ENCODE measurements at places on chromosomes 12 and 14.
A peak's percentile ranks its signal among the peaks of the same experiment; 100 is the strongest.

DNA sequence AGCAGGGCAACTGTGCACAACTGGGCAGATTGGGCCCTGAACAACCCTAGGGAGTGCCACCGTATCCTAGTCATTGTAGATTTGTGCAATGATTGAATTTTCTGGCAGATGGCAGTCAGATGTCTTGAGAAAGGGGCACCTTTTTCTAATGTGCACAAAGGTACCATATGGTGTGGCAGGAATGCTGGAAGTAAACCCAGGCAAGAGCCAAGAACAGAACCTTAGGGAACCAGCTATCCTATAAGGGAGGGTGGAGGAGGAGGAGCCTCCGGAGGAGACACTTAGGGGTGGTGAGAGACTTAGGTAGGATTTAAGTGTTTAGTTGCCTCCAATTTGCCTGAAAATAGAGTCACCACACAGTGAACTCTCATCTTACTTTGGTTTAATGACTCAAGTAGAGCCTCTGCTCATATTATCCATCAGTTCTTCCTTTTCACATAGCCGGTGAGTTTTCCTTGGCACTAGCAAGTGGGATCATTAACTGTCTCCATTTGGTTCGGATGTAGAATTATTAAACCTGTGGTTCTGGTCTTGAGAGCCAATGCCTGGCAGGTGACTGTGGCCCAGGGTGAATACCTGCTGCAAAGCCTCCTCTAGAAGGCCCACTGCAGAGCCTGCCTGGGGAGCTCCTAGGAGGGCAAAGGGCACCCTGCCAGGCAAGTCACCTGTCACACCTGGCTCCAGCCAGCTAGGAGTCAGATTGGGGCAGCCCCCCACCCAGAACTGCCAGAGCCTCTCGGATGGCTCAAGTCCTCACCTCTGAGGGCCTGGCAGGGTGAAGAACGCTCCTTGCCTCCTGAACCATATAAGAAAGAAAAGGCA, 184.4 kb upstream of the HIF1A start:
- no peak for DNase-seq

GRCh38 chr12:25074954-25075353, 120.0 kb downstream of the DNAI7 start:
- no peak for DNase-seq

DNA sequence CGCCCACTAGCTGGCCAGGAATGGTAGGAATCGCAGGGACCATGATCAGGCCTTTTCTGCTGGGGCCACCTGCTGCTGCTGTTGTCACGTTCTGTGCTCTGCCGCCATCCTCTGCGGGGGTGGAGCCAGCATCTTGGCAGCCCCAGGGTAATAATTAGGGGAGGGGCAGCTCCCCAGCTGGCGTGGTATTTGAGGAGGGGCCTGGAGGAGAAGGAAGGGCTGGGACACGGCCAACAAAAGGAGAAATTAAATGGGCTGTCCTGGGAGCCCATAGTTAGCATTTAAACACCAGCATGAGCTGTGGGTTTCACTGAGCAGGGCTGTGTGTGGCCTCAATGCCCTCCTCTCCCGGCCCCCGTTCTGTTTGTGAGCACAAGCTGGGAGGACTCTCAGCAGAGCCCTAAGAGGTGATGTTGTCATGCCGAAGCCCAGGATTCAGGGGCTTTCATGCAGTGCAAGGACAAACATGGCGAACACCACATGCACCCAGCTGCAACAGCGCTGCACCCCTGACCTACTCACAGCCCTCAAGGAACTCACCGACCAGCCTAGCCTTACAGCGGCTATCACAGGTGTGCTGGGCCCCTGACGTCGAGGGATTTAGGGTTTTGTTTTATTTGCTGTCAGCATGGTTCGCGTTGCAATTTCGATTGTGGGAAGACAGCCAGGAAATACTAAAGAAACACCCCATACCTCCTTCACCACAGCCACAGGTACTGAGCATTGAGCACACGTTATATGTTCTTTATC, 324.3 kb downstream of the CACNA1C start:
- DNase-seq, result no peak

GRCh38 chr14:88553886-88554456, 836 bp downstream of the PTPN21 start:
- DNase-seq, result no peak

DNA sequence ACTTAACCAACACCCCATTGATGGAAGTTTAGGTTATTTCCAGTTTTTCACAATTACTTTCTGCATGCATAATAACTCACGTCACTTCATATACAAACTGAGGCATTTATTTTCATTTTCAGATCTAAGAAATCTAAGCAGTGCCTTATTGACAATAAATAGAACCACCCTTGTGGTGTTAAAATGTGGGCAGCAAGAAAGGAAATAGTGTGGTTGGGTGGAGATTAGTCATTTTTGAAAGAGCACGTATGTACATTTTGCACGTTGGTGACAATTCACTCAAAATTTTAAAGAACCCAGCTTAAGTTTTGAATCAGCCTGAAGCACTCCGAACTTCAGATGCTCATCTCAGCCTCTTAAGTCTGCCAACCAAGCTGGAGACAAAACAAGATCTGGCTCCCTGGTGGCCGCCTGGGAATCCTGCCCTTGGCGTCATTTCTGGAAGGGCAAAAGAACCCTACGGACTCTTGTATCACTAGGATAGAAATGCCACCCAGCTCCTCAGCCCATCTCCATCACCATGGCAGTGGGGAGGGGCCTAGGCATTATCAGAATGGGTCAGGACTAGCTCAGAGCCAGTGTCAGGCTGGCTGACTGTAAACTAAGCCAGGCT, 89.5 kb upstream of the BCL2L14 start:
- DNase-seq, result peak; percentile 37

DNA sequence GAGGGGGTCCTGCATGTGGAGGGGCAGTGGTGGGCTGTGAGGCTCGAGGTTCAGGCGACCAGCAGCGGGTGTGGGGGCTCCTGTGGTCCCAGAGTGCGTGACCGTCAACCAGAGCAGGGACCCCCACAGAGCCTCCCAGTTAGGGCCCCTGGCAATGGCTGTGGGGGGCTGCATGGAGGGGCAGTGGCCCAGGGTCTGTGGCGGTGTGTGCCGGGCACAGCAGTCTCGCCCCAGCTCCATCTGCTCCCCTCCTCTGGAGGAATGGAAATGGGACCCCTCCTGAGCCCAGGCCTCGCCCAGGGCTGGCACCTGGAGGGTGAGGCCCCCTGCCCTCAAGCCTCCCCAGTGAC, 210.8 kb upstream of the C14orf180 start:
- no peak for DNase-seq

GRCh38 chr14:95364481-95365209, 44.9 kb upstream of the CLMN start:
- DNase-seq, result no peak

GRCh38 chr12:14776236-14776961, 26.9 kb downstream of the WBP11 start:
- no peak for DNase-seq

GRCh38 chr14:66152747-66153146, 333.4 kb upstream of the CCDC196 start:
- no peak for DNase-seq

DNA sequence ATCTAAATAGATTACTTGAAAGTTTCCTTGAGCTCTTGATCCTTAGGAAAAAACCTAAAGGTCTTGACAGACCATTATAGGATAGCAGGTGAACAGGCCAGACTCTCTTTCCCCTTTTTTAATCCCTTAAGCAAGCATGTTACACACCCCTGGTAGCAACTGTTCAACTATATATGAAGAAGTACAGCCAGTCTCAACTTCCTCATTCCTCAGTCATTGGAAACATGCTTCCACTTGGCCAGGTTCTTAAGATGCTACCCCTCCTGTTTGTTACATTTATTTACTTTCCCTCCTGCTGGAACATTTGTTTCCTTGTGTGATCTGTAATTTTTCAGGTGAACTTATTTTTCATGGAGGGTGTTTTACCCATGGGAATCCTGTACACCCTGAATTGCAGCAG, 124.1 kb downstream of the ARMH4 start:
- DNase-seq, result no peak

DNA sequence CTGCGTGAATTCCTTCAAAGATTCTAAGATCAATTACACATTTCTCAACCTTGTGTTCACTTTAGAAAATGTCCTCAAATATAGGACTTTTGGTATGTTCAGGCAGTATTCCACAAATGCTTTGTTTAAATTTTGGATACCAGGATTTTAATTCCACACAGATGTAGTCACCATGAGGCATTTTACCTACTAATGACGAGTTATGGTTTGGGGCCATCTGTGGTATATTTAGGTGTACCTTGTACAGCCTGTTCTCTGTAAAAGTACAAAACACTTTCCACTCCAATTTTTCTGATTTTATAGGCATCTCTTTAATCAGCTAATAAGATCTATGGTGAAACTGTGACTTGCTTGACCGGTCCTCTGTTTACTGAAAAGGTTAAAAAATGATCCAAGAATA, 275.7 kb upstream of the PRICKLE1 start:
- no peak for DNase-seq

DNA sequence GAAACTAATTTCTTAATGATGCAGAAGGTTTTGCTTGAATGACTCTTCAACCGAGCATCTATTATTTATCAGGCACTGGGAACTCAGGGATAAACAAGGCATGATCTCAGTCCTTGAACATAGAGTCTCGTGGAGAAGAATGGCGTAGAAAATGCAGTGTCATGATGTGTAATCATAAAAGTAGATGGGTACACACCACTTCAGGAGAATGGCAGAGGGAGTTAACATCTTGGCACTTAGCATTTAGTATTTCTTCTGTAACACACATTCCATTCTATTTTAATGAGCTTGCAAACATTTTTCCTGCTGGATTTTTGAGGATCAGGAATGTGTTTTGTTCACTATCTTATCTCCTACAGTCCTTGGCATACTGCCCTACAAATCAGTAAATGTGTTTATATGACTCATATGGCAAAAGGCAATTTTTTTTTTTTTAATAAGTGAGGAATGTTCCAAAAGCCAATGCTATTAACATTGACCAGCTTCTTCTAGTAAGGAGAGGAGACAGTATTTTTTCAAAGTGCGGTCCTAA, 3.8 kb downstream of the TXNRD1 start:
- peak; percentile 96 for DNase-seq

GRCh38 chr12:12927211-12928079, 24.5 kb downstream of the GPRC5D start:
- DNase-seq, result peak; percentile 47

GRCh38 chr12:113052326-113052725, 4.2 kb upstream of the DTX1 start:
- no peak for DNase-seq

- DNase-seq, result peak; percentile 66
Measured at GRCh38 chr12:15677726-15678201, 111.4 kb downstream of the EPS8 start.

DNA sequence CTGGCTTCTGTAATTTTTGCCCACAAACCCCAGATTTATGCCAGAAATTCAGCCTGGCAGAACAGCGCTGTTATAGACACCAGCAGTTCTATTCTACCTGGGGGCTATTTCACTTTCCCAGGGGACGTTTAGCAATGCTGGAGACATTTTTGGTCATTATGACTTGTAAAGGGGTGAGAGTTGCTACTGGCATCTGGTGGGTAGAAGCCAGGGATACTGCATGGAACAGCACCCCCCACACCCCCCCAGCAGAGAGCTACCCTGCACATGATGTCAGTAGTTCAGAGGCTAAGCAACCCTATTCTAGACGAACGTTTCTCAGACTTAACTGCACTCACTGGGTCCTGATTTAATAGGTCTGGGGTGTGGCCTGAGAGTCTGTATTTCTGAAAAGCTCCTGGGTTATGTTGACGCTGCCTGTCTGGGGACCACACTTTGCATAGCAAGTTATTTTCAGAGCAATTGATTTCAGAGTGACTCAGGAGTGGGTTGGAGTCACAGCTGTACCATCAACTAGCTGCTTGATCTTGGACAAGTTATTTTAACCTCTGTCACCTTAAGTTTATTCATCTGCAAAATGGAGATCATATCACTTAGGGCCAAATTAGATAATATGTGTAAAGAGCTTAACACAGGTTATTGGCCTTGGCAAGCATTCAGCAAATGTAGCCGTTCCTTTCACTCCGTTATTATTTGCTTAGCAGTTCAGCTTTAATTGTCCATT, 48.5 kb downstream of the CHST11 start:
- no peak for DNase-seq

DNA sequence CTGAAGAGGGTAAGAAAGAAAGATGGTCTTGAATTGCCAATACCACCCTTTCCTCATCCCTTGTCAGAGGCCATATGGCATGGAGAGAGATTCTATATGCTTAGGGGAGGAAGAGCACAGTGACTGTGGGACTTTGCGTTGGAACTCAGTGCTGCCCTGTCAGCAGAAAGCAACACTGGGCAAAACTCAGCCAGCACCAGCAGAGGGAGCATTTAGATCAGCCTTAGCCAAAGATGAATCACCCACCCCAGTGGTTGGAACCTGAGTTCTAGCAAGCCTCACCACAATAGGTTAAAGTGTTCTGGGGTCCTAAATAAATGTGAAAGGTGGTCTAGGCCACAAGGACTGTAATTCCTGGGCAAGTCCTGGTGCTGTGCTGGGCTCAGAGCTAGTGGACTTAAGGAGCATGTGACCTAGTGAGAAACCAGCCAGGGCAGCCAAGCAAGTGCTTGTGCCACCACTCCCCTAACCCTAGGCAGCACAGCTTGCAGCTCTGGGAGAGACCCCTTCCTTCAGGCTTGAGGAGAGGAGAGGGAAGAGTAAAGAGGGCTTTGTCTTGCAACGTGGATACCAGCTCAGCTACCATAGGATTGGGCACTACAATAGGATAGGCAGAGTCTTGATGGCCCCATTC, 11.4 kb upstream of the BCAT1 start:
- DNase-seq, result peak; percentile 56

- peak; percentile 77 for DNase-seq
Measured at GRCh38 chr14:68785534-68786490, 7.1 kb downstream of the ZFP36L1 start.

All from fibroblast of skin of abdomen (primary cell).